ENCODE measurements at places on chromosomes 5 and 9.

DNA sequence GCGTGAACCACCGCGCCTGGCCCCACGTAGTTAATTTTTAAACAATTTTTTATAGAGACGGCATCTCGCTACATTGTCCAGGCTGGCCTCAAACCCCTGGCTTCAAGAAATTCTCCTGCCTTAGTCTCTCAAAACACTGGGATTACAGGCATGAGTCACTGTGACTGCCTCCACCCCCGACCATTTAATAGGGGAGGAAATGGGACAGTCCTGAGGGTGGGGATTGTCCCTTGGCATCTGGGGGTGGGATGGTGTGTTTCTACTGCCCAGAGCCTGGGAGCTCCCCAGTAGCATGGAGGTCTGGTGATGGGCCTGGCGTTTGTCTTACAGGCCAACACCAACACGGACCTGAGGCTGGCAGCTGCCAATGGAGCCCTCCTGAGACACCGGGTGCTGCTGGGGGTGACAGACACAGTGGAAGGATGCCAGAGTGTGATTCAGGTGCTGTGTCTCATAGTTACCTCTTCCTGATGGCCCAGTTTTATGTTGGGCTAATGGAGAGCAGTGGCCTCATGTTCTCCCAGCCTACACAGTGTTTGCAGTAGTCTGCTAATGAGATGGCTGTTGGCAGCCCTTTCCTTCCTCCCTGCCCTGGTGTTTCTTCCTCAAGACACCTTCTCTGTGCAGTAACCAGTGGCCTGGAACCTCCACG lies 22.5 kb downstream of the TMEM268 start:
- no peak for DNase-seq

DNA sequence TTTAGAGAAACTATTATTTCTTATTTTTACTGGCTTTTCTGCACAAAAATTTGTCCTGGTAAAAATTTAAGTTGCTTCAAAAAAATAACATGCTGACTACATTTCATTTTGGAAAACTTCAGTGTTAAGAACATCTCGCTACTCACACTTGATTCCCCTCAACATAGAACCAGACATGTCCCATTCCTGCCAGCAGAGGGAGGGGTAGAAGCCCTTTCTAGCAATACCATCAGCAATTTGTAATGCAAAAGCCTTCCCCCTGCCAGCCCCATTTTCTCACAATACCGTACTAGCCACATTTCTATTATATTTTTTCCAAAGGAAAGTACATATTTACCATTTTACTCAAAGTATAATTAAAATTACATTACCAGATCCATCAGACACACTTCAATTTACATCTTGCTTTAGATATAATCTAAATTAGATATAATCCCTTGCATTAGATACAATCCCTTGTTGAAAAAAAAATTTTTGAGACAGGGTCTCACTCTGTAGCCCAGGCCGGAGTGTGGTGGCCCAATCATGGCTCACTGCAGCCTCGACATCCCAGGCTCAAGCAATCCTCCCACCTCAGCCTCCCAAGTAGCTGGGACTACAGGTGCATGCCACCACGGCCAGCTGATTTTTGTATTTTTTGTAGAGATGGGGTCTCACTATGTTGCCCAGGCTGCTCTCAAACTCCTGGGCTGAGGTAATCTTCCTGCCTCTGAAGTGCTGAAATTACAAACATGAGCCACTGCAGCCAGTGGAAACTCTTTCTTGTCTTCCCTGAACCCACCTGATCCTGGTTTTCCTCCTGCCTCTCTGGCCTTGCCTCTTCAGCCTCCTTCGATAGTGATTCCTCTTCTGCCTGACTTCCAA lies 39.6 kb upstream of the IDNK start:
- peak; percentile 80 for DNase-seq

DNA sequence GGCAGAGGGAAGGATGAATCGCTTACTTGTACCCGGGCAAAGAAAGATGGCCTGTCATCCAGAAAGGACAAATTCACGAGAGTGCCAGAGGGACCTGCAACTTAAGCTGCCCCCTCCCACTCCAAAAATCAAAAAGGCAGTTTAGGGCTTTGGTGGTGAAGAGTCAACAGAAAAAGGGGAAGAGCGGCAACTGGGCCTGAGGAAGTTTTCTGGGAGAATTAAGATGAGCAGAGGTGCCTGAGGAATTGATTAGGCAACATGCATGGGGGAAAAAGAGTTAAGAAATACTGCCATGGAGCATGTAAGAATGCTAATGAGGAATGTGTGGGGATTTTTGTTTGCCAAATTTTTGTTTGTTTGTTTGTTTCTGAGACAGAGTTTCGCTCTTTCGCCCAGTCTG lies 1.8 kb upstream of the ACTL7B start:
- no peak for DNase-seq

- DNase-seq: no peak
Observed at GRCh38 chr9:87564111-87564510, 66.4 kb downstream of the DAPK1 start.

GRCh38 chr5:88887342-88887741 lies 4.4 kb upstream of the MEF2C start:
- no peak for DNase-seq

DNA sequence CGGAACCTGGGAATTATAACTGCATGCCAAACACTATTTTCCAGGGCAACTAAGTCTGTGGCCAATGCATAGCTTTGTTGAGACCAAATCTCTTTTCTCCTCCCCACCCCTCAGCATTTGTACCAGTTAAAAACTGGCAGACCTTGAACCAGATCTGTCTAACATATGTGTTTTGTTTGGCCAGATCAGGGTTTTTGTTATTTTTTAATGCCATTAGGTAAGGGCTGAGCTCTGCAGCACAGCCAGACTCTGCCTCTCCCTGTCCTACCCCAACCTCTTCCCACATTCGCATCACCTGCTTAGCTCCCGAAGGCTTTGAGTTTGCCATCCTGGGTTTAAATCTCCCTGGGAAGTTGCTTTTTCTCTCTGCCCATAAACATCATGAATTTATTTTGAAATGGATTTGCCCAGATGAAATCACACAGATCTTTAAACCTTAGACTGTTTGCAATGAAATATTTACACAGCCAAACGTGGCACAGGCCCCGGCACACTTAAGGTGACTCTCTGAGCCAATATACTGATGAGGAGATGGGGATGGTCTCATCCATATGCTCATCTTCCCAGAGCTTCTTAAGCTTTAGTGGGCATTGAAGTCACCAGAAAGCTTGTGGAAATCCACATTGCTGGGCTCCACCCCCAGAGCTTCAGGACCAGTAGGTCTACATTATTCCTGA lies 54.0 kb upstream of the ALDH1B1 start:
- DNase-seq: no peak

- DNase-seq: no peak
Observed at GRCh38 chr5:142317173-142317572, 7.6 kb downstream of the SPRY4 start.

DNA sequence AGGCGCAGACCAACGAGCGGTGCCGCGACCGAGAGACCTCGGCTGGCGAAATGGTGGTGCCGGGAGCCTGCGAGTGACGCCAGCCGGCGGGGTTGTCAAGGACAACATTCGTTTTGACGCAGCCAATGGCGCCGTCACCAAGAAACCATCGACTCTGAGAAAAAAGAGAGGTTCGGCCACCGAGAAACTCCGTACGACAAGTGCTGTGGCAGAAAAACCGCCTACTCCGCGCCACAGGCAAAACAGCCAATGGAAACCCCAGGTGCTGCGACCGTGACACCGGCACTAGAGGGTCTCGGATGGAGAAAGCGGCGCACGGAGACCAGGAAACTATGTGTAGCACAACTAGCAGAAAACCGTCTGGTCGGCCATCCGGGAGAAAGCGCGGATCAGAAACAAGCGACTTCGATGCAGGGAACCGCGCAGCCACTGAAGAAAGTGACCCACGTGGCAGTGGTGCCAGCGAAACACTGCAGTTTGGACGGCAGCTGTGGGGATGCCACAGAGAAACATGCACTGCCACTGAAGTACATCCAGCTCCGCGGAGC lies 88.8 kb downstream of the ANXA2R start:
- DNase-seq: peak; percentile 81

- DNase-seq: no peak
Observed at GRCh38 chr5:174500636-174501035, 223.7 kb upstream of the MSX2 start.

DNA sequence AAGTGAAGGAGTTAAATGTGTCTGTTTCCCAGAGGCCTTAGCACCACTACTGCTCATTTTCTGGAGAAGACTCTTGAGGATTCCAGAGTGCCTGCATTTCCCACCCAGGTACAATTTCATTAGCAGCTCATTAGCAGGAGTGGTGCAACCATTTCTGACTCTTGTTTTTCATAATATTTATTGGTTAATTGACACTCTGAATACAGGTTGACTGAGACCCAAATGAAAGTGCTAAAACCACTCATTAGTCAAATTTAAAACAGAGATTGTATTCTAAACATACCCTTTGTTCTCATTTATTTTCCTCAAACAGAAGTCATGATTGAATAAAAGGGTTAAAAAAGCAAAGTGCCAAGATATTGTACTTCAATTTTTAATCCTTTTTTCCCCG lies 134.5 kb downstream of the SIL1 start:
- DNase-seq: no peak

DNA sequence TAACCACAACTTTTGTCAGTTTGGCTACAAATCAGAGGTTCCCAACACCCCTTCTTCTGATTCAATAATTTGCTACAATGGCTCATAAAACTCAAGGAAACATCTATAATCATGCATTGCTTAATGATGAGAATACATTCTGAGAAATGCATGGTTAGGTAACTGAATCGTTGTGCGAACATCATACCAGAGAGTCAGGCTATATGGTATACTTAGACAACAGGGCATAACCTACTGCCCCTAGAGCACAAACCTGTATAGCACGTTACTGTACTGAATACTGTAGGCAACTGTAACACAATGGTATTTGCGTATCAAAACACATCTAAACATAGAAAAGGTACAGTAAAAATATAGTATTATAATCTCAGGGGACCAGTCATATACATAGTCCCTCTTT lies 31.0 kb upstream of the RNF38 start:
- DNase-seq: no peak

DNA sequence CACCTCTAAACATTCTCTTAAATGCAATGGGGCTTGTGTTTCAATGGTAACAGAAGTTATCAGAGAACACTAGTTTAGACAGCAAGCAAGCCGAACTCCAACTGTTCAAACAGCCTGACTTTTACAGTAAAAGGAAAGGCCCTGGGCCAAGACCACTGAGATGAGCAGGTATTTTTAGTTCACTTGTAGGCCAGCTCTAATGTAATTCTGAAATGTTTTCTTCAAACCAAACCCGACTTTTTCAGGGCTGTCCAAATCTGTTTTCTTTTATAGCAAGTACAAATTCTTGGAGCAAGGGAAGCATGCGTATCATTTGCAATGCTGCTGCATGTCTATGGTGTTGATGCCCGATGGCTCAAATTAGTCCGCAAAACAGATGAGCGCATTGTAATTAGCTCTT lies 192.9 kb downstream of the SLF1 start:
- no peak for DNase-seq

DNA sequence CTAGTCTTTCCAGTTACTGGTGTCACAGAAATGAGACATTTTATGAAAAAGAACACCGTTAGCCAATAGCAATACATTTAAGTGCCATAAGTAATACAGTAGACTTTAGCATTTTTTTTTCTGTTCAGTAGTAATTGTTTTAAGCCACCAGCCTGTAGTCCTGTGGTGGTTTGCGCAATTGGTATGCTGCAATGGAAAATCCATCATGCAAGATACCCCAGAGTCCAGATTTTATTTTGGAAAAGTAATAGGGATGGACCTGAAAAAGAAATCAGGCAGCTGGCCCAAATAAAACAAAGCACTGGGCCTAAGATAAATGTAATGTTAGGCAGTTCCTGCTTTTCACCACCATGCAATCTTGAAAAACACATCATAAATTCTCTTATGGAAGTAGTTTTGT lies 94.6 kb upstream of the RASGRF2 start:
- DNase-seq: no peak

- peak; percentile 80 for DNase-seq
Observed at GRCh38 chr9:75085640-75086039, 2.3 kb downstream of the NMRK1 start.

- DNase-seq: no peak
Observed at GRCh38 chr9:86846656-86847055, 100.7 kb downstream of the GAS1 start.

GRCh38 chr5:177531209-177531940 lies 14.6 kb upstream of the DDX41 start:
- DNase-seq: no peak

DNA sequence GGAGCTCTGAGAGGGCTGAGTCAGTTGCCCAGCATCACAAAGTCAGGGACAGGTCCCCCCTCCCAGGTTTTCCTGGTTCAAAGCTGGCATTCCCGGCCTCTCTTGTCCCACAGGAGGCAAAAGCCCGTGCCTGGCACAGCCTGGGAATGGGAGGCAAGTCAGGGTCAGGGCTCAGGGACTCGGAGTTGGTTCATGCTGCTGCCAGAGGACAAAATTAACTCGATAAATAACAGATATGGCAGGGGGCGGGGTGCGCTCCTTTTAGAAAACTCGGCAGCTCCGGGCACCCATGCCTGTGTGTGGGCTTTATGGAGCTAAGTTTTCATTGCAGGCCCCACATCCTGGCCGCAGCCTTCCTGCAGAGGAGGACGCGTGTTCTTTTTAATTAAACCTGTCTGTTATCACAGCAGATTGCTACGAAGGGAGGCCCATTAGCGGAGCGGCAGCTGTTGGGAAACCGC lies 62.8 kb upstream of the LMX1B start:
- no peak for DNase-seq

- no peak for DNase-seq
Observed at GRCh38 chr5:153565822-153566221, 75.4 kb downstream of the GRIA1 start.

DNA sequence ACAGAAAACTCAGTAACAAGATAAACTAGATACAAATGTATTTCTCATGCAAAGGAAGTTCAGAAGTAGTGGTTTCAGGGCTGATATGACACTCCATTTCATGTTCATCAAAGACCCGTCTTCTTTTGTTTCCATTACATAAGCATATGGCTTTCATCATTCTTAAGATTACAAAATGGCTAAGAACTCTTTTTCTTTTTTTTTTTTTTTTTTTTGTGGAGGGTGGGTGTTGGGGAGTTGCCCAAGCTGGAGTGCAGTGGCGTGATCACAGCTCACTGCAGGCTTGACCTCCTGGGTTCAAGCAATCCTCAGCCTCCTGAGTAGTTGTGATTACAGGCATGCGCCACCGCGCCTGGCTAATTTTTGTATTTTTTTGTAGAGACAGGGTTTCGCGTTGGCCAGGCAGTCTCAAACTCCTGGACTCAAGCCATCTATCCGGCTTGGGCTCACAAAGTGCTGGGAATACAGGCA lies 22.0 kb upstream of the PTBP3 start:
- DNase-seq: peak; percentile 42

DNA sequence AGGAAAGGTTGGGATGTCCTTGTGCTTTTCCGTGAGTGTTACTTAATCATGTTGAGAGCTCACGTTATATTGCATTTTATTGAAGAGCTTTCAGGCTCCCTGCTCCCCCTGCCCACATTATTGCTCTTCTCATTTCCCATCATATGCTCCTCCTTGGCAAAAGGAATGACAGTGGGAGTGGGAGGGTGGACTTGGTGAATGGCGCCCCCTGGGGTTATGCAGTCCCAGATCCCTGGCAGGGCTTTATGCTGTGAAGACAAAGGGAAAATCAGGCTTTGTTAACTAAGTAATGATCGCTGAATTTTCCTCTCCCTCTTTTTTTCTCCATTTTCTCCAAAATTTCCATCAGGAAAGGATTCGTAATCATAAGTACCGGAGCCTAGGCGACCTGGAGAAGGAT lies 166.6 kb downstream of the SMARCA2 start:
- peak; percentile 58 for DNase-seq

GRCh38 chr5:10485897-10486296 lies 44.2 kb downstream of the ROPN1L start:
- DNase-seq: no peak

GRCh38 chr5:98942847-98943246 lies 14.0 kb upstream of the CHD1 start:
- DNase-seq: no peak

GRCh38 chr5:14241141-14241540 lies 98.0 kb downstream of the TRIO start:
- DNase-seq: no peak
